ENCODE measurements at places on chromosomes 13 and 19.

DNA sequence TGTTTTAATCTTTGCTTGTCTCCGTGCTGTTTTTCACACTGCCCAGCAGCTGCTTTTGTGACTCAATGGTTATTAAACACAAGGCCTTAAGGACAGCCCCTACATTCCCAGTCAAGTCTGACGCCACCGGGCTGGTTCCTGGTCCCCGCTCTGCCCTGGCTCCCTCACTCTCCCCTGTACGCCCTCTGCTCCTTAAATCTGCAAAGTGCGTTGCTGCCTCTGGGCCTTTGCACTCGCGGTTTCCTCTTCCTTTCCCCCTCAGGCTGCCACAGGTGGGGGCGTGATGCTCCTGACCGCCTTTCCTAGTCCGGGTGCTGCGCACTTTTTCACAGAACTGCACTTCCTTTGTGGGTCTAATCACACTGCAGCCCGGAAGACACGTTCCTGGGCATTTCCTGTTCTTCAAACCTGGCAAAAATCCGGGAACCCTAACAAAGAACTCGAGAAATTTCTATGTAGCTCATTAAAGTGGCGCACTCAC is 25.6 kb downstream of the NOSIP start:
- DNase-seq = no peak

DNA sequence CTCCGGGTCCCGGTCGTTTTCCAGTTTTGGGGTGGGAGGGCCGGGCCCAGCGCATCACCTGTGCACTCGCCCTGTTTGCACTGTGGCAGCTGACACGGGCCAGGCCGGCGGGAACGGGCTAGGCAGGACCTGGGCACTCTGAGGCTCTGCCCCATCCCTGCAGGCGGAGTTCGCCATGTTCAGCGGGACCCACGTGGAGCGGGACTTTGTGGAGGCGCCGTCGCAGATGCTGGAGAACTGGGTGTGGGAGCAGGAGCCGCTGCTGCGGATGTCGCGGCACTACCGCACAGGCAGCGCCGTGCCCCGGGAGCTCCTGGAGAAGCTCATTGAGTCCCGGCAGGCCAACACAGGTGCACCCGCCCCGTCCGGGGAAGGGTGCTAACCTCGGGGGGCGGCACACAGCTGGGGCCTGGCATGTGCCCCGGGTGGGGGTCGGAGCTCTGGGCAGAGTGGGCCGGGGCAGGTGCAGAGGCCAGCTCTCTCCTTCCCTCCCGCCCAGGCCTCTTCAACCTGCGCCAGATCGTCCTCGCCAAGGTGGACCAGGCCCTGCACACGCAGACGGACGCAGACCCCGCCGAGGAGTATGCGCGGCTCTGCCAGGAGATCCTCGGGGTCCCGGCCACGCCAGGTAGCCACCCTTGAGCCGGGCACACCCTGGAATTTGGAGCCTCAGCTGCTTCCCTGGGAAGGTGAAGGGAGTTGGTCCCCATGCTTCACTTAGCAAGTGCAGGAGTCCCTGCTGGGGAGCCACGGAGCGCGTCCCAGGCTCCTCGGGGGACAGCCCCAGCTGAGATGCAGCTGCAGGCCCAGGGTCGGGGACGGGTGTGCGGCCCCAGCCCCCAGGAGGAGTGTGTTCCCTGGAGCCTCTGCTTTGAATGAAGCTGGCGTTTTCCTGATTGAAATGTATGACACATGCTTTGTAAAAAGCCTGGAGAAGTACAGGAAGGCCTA is 9.3 kb upstream of the ZNF554 start:
- no peak for DNase-seq

DNA sequence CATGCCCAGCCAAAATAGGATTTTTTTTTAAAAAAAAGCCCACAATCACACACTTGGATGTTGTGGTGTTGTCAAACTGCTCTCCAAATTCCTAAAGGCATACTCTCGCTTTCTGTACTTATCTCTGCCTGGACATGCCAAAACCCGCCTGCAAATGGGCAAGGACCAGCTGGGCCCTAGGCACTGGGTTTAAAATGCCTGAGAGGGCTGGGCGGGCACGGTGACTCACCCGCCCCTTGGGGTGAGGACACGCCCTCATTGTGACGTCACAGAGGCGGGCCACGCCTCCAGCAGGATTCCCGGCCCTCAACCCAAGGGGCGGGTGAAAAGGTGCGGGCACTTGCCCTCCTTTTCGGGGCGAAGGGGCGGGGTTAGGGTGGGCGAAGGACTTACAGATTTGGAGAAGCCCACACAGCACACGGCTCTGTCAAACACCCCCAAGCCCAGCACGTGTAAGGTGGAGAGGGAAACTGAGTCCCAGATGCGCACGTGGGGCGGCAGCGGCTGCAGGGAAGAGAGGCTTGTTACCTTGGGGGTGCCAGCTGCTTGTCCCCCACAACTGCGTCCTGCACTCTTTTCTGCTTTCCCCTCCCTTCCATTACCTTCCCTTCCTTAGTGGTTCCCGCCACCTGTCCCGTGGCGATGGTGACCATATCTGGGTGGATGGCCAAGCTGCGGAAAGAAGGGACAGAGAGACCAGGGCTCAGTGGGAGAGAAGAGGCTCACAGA is 6.6 kb downstream of the EML2 start:
- DNase-seq = no peak

GRCh38 chr13:34762312-34762711 is 179.8 kb upstream of the NBEA start:
- DNase-seq = no peak

DNA sequence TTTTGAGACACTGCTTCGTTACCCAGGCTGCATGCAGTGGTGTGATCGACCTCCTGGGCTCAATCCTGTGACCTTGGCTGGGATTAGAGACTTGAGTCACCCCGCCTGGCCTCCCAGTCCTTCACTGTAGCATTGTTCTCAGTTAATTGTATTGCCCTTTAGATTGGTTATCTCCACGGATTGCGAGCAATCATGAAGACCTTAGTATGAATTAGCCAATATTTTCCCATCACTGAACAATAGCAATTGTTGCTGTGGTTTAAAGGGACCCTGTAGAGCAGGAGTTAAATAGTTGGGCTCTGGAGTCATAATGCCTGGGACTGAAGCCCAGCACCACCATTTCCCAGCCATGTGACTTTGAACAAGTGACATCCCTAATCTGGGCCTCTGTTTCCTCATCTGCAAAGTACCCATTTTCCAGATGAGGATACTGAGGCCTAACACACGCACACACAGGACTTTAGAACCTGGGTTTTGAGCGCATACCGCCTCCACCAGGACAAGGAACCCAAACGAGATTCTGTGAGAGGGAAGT is 8.4 kb downstream of the PPP1R14A start:
- DNase-seq = no peak

DNA sequence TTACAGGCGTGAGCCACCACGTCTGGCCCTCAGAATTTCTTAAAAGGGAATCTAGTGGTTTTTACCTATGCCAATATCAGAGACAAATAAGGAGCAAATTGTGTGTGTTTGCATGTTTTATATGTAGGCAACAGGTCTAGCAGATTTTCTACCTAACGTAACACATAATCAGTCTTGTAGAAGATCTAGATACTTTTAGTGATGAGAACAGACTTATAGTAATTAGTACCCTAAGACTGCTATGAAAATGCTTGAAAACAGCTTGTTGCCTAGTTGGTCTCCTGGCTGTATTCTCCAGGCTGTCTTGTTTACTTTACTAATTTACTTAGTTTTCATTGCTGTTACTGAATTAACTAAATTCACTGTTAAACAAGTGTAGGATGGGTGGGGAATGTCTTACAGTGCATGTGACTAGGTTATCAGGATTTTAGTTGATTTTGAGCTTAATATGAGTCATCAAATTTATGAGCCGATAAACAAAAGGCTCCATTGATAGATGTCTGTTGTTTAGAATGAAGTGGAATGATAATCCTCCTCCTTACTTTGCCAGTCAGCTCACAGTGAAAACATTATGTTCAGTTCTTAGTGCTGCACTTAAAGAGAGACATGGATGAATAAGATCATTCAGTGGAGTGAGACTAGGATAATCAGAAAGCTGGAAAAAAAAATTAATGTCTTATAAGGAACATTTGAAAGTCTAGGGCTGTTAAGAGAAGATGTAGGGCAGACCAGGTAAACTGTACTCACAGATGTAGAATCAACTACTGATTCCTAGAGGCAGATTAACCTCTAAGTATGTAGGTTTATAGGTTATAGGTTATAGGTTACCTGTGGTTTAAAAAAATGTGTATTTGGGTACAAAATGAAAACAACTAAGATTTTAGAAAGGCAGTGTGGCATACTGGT is 22.4 kb downstream of the GTF2F2 start:
- DNase-seq = no peak

- no peak for DNase-seq
These were observed 10.3 kb downstream of the ZNF574 start for GRCh38 chr19:42086188-42086736.
